ENCODE measurements at places on chromosomes 3 and 15. TPM values are rescaled to one million over a fixed set of nuclear protein-coding genes. Genes with fewer than 3 reads are reported as not detected.

ERICH6 gene
- not detected for total RNA-seq

ITGA11 gene
- total RNA-seq: 0.59 TPM

LYSMD2 gene
- total RNA-seq: 18.6 TPM

INKA1 gene
- total RNA-seq: 1.2 TPM

ECE2 gene
- total RNA-seq: not detected

TUSC7 gene
- total RNA-seq: not detected

SAMMSON gene
- not detected for total RNA-seq

CPLX3 gene
- not detected for total RNA-seq

DNA sequence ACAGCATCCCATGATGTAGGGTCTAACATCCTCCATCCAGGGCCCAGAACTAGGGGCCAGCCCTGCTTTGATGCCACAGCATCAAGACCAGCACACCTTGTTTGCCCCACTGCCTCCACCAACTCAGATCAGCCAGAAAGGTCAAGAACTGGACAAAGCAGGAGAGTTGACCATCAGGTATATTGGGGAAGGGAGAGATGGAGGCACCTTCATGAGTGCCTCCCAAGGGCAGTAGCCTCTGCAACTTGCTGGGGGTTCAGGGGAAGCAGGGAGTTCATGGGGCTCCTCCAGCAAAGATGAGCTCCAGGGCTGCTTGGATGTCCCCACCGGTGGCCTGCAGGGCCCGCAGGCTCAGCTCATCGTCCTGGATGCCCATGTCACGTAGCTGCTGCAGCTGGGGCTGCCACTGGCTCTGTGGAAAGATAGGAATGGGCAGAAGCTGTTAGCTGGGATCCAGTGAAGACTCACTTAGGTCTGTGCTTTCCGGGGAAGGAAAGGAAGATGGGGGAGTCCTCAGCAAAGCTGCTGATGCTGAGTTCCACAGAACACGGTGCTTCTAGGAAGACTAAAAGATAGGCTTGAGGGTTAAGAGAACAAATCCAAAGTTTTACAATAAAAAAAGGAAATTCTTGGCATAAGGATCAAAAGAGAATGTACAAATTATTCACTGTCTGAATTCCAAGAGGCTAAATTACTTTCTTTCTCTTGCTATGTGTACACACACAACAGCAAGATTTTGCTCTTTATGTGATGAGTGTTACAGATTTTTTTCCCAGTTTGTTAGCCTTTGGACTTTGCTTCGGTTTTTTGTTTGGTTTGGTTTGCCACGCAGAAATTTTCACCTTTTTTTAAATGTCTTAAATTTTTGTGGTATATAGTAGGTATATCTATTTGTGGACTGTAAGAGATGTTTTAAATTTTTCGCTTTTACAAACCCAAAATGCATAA is 12.3 kb upstream of the SEMA7A start:
- no peak for DNase-seq

GRCh38 chr3:196686436-196686835 is 25.6 kb downstream of the CEP19 start:
- no peak for DNase-seq

DNA sequence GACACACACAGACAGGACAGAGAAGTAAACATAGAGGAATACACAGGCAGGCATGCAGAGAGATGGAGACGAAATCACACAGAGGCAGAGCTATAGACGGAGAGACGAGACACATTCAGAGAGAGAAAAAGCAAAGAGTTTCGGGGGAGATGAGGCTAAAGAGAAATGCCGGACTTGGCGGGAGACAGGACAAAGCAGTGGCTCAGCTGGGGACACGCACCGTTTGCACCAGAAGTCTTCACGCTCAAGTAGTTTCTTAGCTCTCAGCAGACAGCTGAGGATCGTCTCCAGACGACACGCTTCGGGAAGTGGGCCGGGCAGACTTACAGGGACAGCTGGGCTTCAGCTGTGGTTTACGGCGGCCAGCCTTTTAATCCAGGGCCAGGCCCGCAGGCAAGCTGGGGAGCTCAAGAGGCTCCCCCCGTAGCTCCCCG is 56.2 kb upstream of the DLG1 start:
- DNase-seq: no peak

- peak; percentile 77 for DNase-seq
Observed at GRCh38 chr3:138118612-138119422, 3.4 kb upstream of the DZIP1L start.

GRCh38 chr3:21750080-21750696 is 822 bp downstream of the ZNF385D start:
- no peak for DNase-seq

DNA sequence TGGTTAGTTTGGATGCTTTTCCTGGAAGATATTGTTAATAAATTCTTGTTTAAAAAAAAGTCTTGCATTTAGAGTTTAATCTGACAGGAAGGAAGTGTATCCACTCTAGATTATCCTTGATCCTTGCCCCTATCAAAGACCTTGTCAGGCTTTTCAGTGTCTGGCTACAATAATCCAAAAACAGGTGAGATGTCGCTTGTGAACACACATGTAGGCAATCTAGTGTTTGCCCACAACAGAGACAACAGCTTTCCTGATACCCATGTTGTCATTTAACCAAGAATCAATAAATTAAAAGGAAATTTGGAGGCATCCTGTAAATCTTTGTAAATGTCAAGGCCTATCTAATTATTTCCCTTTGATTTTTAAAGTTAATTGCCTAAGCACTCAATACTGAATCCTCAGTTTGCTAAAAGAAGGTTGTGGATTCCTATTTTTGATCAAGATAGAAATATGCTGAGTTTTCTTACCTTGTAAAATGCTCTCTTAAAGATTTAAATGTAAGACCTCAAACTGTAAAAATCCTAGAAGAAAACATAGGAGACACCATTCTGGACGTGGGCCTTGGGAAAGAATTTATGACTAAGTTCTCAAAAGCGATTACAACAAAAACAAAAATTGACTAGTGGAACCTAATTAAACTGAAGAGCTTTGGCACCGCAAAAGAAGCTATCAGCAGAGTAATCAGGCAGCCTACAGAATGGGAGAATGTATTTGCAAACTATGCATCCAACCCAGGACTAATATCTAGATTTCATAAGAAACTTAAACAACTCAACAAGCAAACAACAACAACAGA is 207.7 kb downstream of the NAALADL2 start:
- no peak for DNase-seq

DNA sequence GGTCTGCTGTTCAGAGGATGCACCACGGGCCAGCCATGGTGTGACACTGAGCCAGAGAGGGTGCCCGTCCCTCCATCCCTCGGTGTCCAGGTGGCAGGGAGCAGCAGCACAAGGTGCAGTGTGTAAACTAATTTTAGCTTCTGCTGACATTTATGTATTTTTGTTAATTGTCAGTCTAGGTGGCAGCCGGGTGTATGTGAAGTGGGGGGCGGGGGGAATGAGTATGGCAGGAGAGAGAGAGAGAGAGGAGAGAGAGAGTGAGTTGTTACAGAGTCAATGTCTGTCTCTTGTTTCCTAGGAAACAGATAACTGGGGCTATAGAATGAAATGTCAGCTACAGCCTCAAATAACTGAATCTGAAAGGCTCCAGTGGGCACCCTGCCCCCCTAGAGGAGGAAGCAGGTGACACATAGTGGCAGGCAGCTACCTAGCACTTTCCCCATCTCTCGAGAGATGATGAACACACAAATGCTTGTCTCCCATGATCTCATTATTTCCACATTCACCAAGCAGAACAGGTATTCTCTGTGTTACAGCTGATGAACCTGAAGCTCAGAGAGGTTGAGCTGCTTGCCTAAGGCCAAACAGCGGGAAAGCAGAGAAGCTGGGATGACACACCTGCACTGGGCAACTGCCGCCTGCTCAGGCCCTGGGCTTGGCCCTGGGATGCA is 24.7 kb downstream of the RASGRF1 start:
- no peak for DNase-seq

DNA sequence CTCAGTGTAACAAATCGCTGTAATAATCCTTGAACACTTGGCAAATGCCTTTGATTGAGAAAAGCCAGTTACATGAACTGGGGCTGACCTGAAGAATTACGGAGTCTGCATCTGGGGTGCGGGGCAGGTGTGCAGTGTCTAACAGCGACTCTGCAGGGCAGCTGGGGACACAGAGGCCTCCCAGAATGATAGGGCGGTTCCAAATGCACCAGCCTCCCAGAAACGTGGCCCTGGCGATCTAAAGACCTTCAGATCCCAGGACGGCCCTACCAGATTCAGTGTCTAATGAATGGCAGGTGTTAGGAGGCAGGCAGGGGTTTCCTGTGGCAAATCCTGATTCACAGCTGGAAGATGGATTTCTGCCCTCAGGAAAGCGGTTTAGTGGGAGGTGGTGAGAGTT is 100.5 kb upstream of the RGMA start:
- DNase-seq: no peak

DNA sequence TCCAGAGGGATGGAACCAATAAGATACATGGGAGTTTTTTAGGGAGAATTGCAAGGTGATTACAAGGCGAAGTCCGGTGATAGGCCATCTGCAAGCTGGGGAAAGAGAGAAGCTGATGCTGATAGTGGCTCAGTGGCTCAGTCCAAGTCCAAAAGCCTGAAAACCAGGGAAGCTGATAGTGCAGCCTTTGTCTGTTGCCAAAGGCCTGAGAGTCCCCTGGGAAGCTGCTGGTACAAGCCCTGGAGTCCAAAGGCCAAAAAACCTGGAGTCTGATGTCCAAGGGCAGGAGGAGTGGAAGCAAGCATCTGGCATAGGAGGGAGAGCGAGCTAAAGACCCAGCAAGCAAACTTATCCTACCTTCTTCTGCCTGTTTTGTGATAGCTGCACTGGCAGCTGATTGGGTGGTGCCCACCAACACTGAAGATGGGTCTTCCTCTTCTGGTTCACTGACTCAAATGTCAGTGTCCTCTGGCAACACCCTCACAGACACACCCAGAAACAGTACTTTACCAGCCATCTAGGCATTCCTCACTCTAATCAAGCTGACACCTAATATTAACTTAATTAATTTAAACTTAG is 16.7 kb downstream of the TFG start:
- DNase-seq: no peak

DNA sequence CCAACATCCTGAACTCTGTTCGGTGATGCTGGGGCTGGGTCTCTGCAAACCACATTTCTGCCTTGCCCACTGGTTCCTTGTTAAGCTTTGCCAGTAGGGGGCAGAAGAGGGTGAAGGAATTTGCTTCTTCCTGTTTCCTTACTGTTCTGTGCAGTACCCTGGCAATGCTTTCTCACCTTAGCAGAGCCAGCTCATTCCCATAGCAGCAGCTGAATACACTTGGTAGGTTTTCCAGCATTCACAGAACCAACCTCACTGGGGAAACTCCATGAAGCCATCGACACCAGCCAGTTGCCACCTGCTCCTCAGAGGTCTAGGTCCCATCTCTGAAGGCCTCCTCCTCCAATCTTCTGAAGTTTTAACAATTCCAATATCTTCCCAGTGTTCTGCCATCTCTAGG is 308.4 kb downstream of the PDCD6IP start:
- peak; percentile 15 for DNase-seq

- DNase-seq: no peak
Observed at GRCh38 chr3:11591002-11591355, 52.7 kb downstream of the VGLL4 start.

- DNase-seq: no peak
Observed at GRCh38 chr3:37943631-37944314, 46.8 kb upstream of the VILL start.

GRCh38 chr15:32774022-32774421 is 56.2 kb downstream of the GREM1 start:
- DNase-seq: no peak

DNA sequence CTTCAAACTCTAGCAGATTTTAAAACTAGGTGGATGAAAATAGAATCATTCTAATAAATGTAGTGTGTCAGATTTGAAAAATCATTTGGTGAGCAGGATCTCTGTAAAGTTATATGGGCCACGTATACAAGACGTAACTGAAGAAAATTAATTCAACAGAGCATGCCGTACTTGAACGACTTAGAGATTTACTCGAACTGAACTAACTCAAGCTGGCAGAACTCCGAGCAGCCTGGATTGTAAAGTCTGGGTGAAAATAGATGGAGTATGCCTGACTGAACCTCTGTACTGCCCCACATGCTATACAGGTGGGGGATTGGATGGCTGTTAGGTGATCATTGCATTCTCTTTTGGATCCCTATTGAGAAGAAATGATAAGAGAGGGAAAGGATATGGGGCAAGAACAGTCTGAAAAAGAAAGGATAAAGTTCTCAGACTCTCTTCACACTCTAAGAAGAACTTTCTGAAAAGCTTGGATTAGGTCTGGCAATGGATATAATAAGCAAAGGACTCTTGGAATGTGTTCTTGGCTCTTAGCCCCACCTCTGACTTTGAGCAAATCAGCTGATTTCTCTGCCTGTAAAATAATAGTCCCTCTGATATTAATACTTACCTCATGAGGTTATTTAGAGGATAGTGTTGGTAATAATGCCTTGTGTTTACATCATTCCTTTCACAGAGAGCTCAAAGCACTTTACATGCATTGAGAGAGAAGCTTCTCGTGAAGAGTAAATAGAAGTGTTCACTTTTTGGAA is 147.5 kb downstream of the FILIP1L start:
- no peak for DNase-seq

DNA sequence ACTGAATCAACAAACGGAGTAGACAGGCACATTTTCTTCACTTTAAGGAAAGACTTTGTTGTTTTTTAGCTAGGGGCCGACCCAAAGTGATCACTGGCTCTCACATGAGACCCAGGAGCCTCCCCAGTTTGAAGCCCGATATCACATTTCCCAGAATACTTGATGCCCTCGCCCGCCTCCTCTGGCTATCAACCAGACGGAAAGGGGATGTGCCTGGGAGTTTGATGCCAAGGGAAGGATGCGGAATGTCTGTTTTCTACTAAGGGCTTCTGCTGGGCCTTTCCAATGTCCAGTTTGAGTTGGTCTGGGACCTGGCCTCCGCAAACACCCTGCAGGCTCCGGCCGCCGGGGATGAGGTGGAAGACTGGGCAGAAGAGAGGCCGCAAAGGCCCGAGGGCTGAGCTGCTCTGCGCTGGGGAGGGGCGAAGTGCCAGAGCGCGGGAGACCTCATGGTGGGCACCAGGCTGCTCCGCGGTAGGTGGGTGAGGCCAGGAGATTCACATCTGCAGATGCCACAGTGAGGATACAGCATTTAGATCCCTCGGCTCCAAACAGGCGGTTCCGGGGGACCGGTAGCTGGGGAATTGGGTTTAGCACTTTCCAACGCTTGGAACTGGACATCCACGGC is 491 bp upstream of the ZNF774 start:
- DNase-seq: no peak

GRCh38 chr15:97470417-97470816 is 490.1 kb upstream of the ARRDC4 start:
- no peak for DNase-seq

DNA sequence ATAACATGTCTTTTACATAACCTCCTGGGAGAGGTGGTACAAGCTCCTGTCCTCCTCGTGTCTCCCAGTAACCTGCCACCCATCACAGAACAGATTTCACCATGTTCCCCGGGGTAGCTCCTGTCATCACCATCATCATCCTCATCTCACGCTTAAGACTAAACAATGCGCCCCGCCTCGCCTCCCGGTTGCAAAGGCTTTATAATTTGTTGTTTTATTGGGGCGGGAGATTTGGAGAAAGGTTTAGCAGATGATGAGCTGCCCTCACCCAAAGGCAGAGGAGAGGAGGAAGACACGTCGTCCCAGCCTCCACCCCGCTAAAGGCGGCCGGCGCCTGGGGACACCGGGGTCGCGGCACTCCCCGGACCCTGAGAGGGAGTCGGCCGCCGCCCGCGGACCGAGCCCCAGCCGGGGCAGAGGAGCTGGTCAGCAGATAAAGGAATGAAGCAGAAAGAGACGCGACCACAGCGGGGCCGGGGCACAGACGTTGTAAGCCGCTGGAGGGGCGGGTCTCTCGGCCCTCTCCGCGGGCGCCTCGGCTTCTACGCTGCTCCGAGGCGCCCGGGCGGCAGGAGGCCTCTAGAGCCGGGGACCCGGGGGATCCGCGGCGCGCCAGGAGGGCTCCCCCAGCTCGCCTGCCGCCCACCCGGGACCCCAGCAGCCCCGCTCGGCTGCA is 589 bp downstream of the HERC1 start:
- peak; percentile 46 for DNase-seq

Data from activated CD4-positive, alpha-beta memory T cell treated with anti-CD3 and anti-CD28 coated beads for 36 hours (primary cell).